Astrocyte of the cerebellum (primary cell): ENCODE measurements at places on chromosomes 7 and 10.

- DNase-seq, result no peak
Measured at GRCh38 chr10:26468700-26469099, 30.6 kb downstream of the APBB1IP start.

DNA sequence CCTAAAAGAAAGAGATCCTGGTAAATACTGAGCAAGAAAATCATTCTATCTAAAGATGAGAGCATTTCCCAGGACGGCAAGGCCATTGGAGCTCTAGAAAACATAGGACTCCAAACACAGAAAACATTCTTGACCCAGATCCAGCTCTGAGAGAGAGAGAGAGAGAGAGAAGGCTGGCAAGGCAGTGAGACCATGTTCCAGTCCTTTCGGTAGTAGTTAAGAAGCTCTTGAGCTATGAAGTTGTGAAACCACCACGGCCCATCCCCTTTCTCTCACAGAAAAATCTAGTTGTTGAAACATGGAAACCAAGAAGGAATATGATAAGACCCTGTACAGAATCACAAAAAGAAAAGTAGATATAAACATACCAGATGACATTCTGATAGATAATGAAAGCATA is 212.4 kb upstream of the NPSR1 start:
- no peak for DNase-seq

- DNase-seq, result no peak
Measured at GRCh38 chr7:100372256-100372655, 1.0 kb upstream of the PILRA start.

DNA sequence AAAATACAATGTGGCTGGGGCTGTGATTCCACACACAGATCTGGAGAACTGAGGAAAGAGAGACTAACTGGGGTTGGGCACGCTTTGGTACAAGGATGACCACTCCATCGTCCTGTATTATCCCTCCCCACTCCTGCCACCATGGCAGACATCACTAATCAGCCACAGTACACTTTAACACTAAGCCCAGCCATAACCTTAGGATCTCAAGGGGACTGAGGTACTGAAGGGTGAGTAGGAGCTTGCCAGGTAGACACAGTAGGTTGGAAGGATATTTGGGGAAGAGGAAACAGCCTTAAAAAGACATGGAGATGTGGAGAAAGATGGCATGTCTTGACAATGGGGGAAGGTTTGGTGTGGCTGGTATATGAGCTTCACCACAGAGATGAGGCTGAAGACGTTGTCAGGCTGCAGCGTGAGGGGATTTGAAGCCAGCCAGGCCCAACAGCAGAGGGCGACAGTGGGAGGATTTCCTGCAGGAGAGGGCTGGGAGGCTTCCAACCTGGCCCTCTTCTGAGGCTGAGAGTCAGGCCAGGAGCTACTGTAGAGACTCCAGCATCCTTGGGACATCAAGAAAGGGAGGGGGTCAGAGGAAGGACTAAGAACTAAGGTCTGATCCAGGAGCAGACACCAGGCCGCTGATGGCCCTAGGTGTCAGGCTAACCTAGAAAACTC is 58.6 kb upstream of the COL13A1 start:
- DNase-seq, result no peak
